ENCODE measurements at places on chromosomes 12 and 14.

- no peak for DNase-seq
Measured at GRCh38 chr12:27864521-27864920, 84.5 kb upstream of the MANSC4 start.

DNA sequence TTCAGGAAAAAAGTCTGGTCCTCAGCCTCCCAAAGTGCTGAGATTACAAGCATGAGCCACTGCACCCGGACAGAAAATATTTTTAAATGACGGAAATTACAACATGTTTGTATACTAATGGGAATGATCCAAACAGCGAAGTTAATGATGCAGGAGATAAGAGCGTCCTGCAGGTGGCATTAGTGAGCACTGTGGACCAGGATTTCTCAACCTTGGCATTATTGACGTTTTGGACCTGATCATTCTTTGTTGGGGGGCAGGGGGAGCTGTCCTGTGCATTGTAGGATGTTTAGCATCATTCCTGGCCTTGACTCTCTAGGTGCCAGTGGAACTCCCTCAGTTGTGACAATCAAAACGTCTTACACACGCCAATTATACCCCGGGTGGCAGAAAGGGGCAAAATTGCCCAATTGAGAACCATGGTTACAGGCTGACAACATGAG is 34.1 kb downstream of the SCFD1 start:
- DNase-seq: no peak

GRCh38 chr14:93970965-93971634 is 5.3 kb downstream of the ASB2 start:
- DNase-seq: no peak

- no peak for DNase-seq
Measured at GRCh38 chr14:64734990-64735389, 30.8 kb downstream of the PLEKHG3 start.

- no peak for DNase-seq
Measured at GRCh38 chr12:72511498-72511897, 239.3 kb downstream of the TRHDE start.

- no peak for DNase-seq
Measured at GRCh38 chr14:55577229-55577628, 2.8 kb upstream of the KTN1 start.

DNA sequence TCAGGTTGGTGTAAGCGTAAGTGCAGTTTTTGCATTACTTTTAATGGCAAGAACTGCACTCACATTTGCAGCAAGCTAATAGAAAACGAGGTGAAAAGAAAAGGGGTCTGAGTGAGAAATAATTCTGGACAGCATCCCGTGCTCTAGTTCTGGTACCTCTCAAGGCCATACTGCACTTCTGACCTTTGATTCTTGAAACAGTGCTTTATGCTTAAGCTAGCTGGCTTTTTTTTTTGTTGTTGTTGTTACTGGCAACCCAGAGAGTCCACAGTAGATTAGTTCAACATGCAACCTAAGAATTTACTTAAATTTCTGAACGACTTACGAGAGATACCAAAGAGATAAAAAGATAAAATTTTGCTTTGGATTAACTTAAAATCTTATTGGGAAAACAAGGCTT is 75.2 kb upstream of the PRKD1 start:
- DNase-seq: no peak

- DNase-seq: no peak
Measured at GRCh38 chr12:116642683-116643082, 83.5 kb downstream of the MAP1LC3B2 start.

GRCh38 chr12:120489018-120489417 is 6.9 kb upstream of the DYNLL1 start:
- DNase-seq: no peak

DNA sequence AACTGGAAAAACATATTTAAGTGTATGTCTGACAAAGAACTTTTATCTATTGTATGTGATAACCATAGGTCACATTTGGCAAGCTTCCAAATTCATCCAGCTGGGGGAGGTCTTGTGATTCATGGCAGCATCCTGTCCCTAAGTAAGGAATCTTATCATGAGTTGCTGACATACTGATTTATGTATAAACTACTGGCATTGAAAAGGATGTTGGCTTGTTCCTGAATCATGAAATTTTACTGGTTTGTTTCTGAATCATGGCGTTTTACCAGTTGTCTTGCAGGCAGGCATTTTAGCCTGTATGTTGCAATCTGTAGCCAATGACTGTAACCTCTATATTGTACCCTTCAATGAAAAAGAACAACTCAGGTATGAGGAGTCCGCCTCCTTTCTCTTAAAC is 244.8 kb downstream of the IPO8 start:
- no peak for DNase-seq

- peak; percentile 68 for DNase-seq
Measured at GRCh38 chr14:56339855-56340701, 221.9 kb downstream of the PELI2 start.

DNA sequence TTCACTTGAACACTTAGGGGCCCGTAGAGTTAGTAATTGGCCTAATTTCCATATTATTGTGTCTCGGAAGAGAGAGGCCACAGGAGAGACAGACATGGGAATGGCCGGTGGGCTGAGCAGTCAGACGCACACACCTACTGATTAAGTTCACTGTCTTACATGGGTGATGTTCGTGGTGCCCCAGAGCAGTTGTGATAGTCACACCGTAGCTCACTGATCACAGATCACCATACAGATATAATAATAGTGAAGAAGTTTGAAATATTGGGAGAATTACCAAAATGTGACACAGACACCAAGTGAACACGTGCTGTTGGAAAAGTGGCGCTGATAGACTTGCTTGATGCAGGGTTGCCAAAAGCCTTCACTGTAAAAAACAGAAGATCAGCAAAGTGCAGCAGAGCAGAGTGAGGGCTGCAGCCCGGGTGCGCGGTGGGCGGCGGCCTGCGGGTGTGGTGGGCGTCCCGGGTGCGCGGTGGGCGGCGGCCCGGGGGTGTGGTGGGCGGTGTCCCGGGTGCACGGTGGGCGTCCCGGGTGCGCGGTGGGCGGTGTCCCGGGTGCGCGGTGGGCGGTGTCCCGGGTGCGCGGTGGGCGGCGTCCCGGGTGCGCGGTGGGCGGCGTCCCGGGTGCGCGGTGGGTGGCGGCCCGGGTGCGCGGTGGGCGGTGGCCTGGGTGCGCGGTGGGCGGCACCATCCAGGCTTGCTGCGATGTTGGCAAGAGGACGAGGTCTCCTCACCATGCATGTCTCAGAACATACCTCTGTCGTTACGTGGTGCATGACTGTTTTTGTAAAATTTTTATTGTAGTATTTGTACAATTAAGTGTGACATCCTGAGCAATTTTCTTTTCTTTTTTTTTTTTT is 34.3 kb upstream of the TEX22 start:
- no peak for DNase-seq

DNA sequence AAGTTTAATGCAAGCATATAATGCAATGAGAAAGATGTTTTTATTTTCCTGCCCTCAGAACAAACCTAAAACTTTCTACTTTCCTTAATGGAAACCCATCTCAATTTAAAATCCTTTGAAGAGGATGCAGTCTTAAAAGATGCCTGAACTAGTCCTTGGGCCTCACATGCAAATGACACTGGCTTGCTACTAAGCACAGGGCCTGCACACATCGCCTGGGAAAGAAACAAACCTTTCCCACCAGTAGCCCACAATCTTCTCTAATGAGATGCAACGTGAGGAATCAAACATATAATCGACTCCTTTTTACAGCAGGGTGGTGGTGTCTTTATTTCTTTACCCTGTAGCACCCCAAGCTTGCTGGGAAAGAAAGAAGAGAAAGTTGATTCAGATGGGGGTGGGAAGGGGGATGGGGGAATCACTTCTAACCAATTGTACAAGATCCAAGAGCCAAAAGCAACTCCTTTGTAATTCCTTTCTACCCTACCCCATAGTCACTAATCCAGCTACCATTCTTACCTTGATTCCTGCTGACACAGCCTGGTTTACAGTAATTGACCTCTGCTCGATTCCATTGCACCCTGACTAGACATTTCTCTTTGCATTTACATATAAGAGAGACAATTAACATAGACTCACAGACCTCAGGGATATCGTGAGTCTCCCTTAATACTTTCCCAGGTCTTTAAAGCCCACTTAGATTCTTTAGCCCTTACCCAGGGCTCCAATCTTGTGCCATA is 69.5 kb upstream of the FERMT2 start:
- no peak for DNase-seq

DNA sequence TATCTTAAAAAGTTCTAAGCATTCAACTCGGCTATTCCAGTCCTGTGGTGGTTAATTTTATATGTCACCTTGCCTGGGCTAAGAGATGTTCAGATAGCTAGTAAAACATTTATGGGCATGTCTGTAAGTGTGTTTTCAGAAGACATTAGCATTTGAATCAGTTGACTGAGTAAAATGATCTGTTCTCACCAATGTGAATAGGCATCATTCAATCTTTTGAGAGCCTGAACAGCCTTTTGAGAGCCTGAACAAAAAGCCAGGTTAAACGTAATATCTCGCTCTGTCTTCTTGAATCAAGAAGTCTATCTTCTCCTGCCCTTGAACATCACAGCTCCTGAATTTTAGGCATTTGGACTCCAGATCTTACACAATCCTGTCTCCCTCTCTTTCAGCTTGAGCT is 1266.1 kb downstream of the LRFN5 start:
- DNase-seq: no peak

GRCh38 chr12:123119808-123120207 is 31.1 kb downstream of the PITPNM2 start:
- no peak for DNase-seq

- no peak for DNase-seq
Measured at GRCh38 chr14:32513571-32514009, 184.5 kb downstream of the AKAP6 start.

GRCh38 chr14:90583427-90583826 is 186.6 kb downstream of the CALM1 start:
- no peak for DNase-seq

DNA sequence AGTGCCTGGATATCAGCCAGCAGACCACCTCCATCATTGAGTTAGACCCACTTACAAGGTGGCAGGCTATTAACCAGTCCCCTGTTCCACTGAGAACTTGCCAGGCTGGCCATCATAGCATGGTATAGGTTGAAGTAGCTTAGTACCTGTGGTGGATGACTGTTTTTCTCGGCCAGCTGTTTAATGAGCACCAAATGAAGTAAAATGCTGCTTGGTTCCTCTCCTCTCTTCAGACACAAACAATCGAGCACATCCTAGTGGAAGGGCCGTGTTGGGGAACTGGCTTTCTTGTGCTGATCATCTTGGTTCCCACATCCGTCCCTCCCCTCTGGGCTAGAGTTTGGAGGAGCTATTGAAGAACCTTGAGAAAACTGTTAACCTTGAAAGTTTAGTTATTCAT is 486.2 kb downstream of the RAD51B start:
- DNase-seq: no peak

GRCh38 chr12:8065991-8066594 is at the start of gene C3AR1:
TSS of gene C3AR1 (minus strand) at chr12:8066359. CDS start at chr12:8060185, 6,174 bp downstream.
- DNase-seq: no peak

- DNase-seq: no peak
Measured at GRCh38 chr12:50314636-50315312, 31.5 kb upstream of the LIMA1 start.

DNA sequence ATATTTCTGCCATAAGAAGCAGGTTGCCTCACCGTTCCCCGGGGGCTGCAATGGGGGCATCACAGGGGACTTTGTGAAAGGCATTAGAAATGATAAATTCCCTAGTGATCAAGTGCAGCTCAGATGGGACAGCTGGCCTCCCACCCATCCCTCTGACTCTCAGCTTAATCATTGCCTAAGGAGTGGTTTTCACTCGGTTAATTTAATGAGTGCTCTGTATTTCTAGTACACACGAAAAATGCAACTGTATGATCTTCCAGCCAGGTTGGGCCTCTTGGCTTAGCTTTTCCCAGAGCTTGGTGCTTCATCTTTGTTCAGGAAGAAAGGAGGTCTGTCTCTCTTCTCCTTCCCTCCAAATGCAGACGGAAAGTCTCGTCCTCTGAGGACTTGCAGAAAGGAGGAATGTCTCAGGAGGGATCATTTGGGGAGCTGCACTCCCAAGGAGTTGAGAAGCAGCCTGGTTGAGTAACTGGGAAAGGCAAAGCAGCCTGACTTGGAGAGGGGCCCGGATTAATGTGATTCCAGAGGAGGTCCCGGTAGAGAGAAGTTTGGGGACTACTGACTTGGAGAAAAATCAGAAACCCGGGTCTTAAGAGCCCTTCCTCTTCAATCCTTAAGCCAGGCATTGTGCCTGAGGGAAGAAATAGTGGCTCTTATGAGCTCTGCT is 7.2 kb downstream of the CD9 start:
- DNase-seq: no peak

GRCh38 chr14:75514673-75515628 is 7.3 kb upstream of the BATF start:
- peak; percentile 56 for DNase-seq

DNA sequence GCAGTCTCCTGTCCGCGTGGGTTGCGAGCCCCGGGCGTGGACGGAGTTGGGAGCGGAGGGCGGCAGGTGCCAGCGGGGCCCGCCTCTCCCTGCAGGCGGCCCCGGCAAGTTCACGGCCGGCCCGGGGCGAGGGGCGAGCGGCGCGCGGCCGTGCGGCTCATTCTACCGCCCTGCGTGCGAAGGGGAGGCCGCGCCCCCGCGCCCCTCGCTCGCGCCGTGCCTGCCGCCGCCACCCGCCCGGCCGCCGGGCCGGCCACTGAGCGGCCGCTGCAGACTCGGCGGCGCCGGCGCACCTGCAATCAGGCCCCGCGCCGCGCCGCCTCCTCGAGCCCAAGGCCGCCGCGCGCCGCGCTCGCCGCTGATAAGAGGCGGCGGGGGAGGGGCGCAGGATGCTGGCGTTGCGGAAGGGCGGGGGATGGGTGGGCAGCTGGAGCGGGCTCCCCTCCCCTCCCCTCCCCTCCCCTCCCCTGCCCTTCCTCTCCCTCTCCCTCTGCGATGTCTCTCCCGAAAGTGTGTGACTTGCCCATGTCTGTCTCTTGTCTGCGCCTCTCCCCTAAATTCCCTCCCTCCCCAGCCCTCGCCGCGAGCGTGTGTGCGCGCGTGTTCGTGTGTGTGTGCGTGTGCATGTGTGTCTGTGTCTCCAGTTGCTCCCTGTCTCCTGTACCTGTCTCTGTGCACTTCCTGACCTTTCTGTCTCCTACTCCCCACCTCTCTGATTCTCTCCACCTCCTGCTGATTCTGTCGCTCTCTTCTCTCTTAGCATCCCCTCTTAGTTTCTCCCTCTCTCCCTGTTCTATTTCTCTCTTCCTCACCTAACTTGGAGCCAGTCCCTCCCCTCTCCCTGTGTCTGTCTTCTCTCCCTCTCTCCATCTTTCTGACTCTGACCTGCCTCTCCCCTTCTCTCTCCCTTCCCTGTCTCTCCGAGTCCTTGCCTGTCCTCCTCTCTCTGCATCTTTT is 768.1 kb upstream of the TBX3 start:
- peak; percentile 49 for DNase-seq

- no peak for DNase-seq
Measured at GRCh38 chr12:84874125-84874824, 38.3 kb downstream of the SLC6A15 start.

- DNase-seq: no peak
Measured at GRCh38 chr12:117742721-117743120, 226.1 kb downstream of the KSR2 start.

- DNase-seq: no peak
Measured at GRCh38 chr12:1744932-1745331, 54.1 kb downstream of the ADIPOR2 start.

GRCh38 chr12:52250048-52250990 is 17.3 kb downstream of the KRT7 start:
- no peak for DNase-seq
